ENCODE measurements at places on chromosomes 16 and 17. TPM values are rescaled to one million over a fixed set of nuclear protein-coding genes. Genes with fewer than 3 reads are reported as not detected.

DNA sequence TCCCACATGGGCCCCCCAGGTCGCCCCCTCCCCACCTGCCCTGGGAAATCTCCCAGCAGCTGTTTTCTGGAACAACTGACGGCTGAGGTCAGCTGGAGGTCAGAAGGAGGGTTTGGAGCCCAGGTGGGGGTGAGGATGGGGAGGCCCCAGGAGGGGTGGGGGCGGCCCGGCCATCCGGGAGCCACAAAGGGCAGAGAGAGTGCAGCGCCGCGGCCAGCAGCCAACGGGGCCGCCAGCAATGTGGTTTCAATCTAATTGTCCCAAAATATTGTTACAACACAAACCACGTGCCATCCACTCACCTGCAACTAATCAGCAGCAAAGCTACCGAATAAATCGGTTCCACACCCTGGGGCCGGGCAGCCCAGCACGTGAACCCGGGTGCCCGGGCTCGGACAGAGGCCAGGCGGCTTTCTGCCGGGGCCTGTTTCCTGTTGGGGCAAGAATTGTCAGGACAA, 28.3 kb upstream of the SLC38A10 start:
- no peak overlapping the region for H3K27ac ChIP-seq
- H3K36me3 ChIP-seq: no peaks in the 10 kb centered on the region
- H3K4me1 ChIP-seq: peaks cover under 1% of the 10 kb centered on the region
- no peak for DNase-seq

GRCh38 chr16:962901-963814, 7.6 kb downstream of the LMF1 start:
- peaks cover 14% of the 10 kb centered on the region for H3K36me3 ChIP-seq
- DNase-seq: no peak
- no peaks in the 10 kb centered on the region for H3K27me3 ChIP-seq
- no peak overlapping the region for H3K27ac ChIP-seq
- no peaks in the 10 kb centered on the region for H3K4me1 ChIP-seq

DNA sequence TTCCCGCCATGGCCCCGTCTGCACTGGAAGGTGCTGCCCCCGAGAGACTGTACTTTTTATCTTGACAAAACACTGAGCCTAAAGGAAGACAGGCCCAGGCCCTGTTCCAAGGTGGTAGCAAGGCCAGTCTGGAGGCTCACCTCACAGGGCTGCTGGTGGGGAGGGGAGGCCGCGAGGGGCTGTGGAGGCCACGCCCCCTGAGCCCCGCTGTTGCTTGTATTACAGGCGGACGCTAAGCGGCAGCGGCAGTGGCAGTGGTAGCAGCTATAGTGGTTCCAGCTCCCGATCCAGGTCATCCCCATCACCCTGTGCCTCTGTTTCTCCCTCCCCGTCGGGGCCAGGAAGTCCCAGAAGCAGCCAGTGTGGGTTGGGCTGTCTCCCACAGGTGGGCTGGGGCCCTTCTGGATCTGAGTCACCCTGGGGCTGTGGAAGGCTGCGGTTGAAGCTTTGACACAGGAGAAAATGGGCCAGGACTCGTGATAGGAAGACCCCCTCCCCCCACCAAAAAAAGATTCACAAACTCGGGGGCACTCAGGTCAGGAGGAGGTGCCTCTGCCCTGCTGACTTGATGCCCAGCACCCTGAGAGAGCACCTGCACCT, 13.3 kb upstream of the IL17C start:
- no peak overlapping the region for H3K4me3 ChIP-seq
- no peak for DNase-seq
- no peak overlapping the region for H3K27ac ChIP-seq
- H3K36me3 ChIP-seq: peaks cover 73% of the 10 kb centered on the region
- H3K4me1 ChIP-seq: no peaks in the 10 kb centered on the region

The FAM20A gene
- 34.4 TPM for total RNA-seq

- no peaks in the 10 kb centered on the region for H3K36me3 ChIP-seq
- H3K27me3 ChIP-seq: peaks cover 4% of the 10 kb centered on the region
- no peak overlapping the region for H3K4me3 ChIP-seq
- H3K27ac ChIP-seq: no peak overlapping the region
These were observed 4.0 kb downstream of the SLC16A13 start for GRCh38 chr17:7039832-7040231.

- no peak overlapping the region for H3K4me3 ChIP-seq
- no peaks in the 10 kb centered on the region for H3K36me3 ChIP-seq
- DNase-seq: peak; percentile 32
- H3K27ac ChIP-seq: no peak overlapping the region
- no peaks in the 10 kb centered on the region for H3K4me1 ChIP-seq
- H3K27me3 ChIP-seq: no peaks in the 10 kb centered on the region
These were observed 10.6 kb downstream of the TRPV2 start for GRCh38 chr17:16425698-16426659.

- DNase-seq: no peak
- H3K27me3 ChIP-seq: no peaks in the 10 kb centered on the region
- H3K4me1 ChIP-seq: no peaks in the 10 kb centered on the region
- no peaks in the 10 kb centered on the region for H3K36me3 ChIP-seq
- H3K4me3 ChIP-seq: no peak overlapping the region
- H3K27ac ChIP-seq: no peak overlapping the region
These were observed 37.7 kb upstream of the MEAK7 start for GRCh38 chr16:84541999-84542817.

The CIAO2B gene
- total RNA-seq: 83.0 TPM

All from H9 (cell line).